ENCODE measurements at places on chromosomes 11 and 22.
A peak's percentile ranks its signal among the peaks of the same experiment; 100 is the strongest.

GRCh38 chr22:40128989-40129388, 48.7 kb upstream of the TNRC6B start:
- H3K27me3 ChIP-seq: no peaks in the 10 kb centered on the region
- H3K4me3 ChIP-seq: no peak overlapping the region
- H3K36me3 ChIP-seq: peaks cover 21% of the 10 kb centered on the region
- peak; percentile 44 for DNase-seq

- H3K36me3 ChIP-seq: no peaks in the 10 kb centered on the region
- no peak for DNase-seq
- H3K4me1 ChIP-seq: peaks cover 49% of the 10 kb centered on the region
- H3K27me3 ChIP-seq: no peaks in the 10 kb centered on the region
- no peak overlapping the region for H3K4me3 ChIP-seq
These were observed 23.3 kb downstream of the ZBTB16 start for GRCh38 chr11:114082767-114083181.

- H3K4me1 ChIP-seq: peaks cover 67% of the 10 kb centered on the region
- DNase-seq: peak; percentile 18
- no peak overlapping the region for H3K4me3 ChIP-seq
- peaks cover 11% of the 10 kb centered on the region for H3K36me3 ChIP-seq
- no peaks in the 10 kb centered on the region for H3K27me3 ChIP-seq
These were observed 6.5 kb downstream of the CSNK1E start for GRCh38 chr22:38310518-38311322.

GRCh38 chr11:35304386-35304775, 115.0 kb downstream of the SLC1A2 start:
- no peak overlapping the region for H3K4me3 ChIP-seq
- peaks cover 19% of the 10 kb centered on the region for H3K4me1 ChIP-seq
- H3K27ac ChIP-seq: no peak overlapping the region
- H3K36me3 ChIP-seq: no peaks in the 10 kb centered on the region

- no peaks in the 10 kb centered on the region for H3K27me3 ChIP-seq
- peaks cover 4% of the 10 kb centered on the region for H3K36me3 ChIP-seq
- H3K27ac ChIP-seq: no peak overlapping the region
- DNase-seq: no peak
- H3K4me1 ChIP-seq: peaks cover 2% of the 10 kb centered on the region
These were observed 550.7 kb downstream of the MN1 start for GRCh38 chr22:27250886-27251285.

DNA sequence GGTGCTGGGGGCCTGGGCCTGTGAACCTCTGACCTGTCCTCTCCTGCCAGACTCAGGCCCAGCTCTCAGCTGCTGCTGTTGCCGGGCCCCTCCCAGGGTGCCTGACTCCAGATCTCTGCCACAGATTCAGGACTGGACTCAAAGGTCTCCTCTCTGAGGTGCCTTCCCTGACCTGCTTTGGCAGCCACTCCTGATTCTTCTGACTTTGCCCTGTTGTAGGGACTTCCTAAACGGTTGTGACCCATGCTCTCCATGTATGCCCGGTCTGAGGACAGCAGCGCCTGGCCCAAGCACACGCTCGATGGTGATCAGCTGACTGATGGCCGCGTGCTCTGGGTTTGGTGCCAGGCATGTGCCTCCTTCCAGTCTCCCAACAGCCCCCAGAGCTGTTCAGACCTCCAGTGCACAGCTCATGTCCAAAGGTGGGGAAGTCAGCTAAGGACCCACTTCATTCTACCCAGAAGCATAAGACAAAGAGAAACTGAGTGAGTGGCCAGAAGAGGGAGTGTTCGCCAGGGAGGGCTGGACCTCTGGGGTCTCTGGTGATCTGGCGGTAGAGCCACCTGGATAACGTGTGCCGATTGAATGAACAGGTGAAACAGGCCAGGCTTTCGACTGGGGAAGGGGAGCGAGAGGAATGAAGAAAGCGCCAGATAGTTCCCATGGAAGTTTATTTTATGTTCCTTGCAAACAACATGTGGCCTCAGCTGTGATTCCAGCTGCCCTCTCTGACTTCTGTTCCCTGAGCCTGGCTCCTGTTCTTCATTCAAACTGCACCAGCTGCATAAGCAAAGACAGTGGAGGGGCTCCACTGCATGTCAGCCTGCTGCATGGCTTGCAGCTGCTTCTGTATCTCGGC, 8.1 kb upstream of the TOP3B start:
- H3K4me3 ChIP-seq: no peak overlapping the region
- no peak for DNase-seq
- no peaks in the 10 kb centered on the region for H3K36me3 ChIP-seq
- H3K4me1 ChIP-seq: no peaks in the 10 kb centered on the region

DNA sequence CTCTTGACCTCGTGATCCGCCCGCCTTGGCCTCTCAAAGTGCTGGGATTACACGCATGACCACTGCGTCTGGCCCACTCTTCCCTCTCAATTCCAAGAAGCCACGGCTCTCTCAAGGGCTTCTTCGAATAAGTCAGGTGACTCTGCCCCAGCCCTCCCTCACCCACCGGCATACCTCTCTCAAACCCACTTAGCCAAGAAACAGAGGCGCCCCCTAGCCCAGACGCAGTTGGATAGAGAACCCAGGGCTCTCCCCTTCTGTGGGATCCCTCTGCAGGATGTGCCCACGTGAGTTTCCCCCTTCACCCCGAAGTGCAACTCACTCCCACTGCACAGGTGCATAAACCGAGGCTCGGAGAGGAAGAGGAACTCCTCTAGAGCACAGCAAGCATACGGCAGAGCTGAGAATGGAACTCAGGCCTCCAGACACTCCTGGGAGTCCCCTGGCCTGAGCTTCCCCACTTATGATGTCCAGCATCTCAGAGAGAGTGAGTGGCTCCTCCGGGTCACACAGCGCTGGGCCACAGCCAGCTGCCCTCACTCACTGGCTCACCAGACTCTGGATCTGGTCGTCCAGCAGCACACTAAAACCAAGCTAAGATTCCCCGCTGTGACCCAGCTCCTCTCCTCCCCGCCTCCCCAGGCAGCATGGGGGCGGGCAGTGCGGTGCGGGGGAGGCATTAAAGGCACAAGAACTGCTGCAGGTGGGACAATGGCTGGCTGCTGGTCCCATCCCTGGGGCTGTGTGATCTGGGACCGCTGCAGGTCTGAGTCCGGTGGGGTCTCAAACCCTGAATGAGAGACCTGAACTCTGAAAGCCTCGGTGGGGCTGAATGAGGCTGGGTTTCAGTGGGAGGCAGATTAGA, 16.8 kb upstream of the RGL4 start:
- no peak for DNase-seq
- H3K4me1 ChIP-seq: peaks cover 4% of the 10 kb centered on the region
- H3K27me3 ChIP-seq: no peaks in the 10 kb centered on the region
- H3K36me3 ChIP-seq: peaks cover 3% of the 10 kb centered on the region

Data from activated CD4-positive, alpha-beta memory T cell treated with anti-CD3 and anti-CD28 coated beads for 36 hours (primary cell).